CD8-positive, alpha-beta T cell (primary cell): ENCODE measurements at places on chromosomes 13 and 19. TPM values are rescaled to one million over a fixed set of nuclear protein-coding genes. Genes with fewer than 3 reads are reported as not detected.

DNA sequence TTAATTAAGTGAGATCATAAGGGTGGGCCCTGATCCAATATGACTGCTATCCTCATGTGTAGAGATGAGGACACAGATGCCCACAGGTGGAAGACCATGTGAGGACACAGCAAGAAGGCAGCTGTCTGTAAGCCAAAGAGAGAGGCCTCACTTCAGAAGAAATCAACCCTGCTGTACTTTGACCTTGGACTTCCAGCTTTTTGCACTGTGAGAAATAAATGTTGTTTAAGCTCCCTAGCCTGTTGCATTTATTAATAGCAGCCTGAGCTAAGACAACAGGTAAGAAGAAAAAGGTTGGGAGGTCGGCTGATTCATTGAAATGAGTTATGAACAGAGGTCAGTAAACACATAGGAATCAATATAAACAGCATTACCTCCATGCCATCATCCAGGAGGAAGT, 14.8 kb downstream of the PARP4 start:
- DNase-seq = no peak

DNA sequence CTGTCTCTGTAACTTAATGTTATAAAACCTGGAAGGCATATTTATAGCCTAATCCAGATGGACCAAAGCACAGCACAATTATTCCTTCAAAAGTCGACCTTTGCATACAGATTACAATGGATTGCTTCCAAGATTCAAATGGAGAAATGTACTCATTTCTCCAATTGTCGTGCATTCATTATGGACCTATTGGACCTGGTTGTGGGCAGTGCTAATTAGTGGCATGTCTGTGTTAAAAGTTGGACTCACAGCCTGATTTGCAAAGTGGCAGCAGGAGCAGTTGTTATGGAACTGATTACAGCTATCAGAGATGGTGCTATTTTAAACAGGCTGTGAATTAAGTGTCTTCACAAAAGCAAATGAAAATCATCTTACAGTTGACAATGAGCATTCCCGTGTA, 1529.3 kb upstream of the SLC10A2 start:
- DNase-seq = no peak

DNA sequence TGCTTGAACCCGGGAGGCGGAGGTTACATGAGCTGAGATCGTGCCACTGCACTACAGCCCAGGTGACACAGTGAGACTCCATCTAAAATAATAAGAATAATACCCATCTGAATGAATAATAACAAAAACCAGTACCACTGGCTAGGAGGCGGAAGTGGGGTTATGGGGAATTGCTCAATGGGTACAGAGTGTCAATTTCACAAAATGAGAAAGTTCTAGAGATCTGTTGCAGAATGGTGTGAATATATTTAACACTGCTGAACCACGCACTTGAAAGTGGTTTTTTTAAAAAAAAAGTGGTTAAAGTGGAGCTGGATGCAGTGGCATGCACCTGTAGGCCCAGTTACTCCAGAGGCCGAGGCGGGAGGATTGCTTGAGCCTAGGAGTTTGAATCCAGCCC, 18.5 kb downstream of the KLF2 start:
- no peak for DNase-seq

DNA sequence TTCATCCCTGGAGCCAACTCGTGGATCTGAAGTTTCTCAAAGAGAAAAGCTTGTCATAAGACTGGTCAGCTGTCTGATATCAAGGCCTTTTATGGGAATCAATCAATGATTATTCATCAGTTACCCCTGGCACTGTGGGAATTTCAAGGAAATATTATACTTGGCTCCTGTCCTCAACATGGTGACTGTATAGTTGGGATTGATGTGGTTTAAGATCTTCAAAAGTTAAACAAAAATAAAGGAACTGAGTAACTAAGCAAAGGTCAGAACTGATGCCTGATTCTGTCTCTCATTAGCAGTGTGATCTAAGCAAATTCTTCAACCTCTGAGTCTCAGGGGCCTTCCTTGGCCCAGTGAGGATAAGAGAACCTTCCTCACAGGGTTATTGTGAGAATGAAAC, 22.2 kb upstream of the SERPINE3 start:
- DNase-seq = no peak

GRCh38 chr13:34462843-34463242, 479.2 kb upstream of the NBEA start:
- DNase-seq = no peak

DNA sequence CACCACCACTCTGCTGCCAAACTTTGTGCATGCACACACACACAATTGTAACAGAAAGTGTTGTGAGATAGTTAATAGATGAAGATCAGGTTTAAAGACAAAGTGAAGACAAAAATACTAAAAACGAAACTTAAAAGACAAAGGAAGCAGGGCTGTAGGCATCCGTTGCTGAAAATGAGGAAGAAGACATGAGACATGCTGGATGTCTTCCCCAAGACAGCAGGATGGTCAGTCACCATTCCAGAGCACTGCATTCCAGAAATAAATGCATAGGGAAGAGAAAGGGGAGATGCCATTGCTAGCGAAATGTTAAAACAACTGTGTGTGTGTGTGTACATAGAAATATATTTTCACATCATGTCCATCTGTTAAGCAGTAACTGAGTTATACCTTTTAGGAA, 520.1 kb downstream of the SUCLA2 start:
- DNase-seq = no peak

DNA sequence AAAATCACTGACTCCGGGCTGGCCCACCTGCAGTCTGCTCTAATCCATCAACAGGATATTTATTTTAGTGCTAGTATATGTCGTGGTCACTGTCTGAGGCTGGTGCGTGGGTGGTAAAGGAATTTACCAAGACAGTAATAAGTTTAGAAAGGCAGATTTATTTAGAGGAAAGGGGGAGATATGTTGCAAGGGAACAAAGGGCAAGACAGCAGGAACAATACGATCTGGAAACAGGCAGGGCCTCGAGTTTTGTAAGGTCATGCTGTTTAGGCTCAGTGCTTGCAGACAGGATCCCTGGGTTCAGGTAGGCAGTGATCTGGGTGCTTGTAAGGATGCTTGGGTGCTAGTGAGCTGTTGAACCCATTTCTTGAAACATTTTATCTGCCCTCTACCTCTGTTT, 748.2 kb upstream of the SLITRK5 start:
- no peak for DNase-seq

DNA sequence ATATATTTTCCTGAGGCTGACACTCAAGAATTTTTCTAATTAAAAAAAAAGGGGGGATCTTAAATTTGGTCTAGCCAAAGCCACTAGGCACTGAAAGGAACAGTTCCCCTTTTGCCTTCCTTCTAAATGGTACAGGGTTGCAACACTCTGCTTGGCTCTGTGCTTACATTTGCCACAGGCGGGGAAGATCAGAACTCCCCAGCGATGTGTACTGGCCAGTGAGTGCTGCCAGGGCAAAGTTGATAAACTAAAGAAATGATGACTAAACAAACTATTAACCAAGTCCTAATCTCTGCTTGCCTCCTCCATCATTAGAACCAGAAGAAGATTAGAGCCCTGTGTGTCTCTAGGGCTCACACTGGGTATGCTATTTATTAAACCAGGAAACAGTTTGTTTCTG, 75.3 kb upstream of the SCEL start:
- peak; percentile 14 for DNase-seq

- no peak for DNase-seq
Observed at GRCh38 chr13:95800436-95800835, 123.5 kb downstream of the DNAJC3 start.

DNA sequence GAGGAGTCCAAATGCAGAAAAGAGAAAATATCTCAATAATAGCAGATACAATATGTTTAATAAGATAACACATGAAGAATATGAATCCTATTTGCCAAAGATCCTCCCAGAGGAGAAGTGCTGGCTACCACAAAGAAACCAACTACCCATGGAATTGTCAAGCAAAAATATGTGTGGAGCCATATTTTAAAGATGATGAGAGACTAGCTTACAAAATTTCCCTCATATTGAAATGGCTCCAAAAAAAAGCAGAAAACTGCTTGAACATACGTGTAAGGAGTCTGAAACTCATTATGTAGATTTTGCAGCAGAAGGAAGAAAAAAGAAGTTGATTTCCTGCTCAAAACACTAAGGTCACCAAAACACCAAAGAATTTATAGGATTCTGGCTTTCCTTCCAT, 94.2 kb downstream of the USP12 start:
- DNase-seq = no peak

- DNase-seq = peak; percentile 61
Observed at GRCh38 chr19:49475191-49475917, 1.3 kb downstream of the FLT3LG start.

GRCh38 chr13:44778761-44779484, 202.8 kb upstream of the TSC22D1 start:
- no peak for DNase-seq

DNA sequence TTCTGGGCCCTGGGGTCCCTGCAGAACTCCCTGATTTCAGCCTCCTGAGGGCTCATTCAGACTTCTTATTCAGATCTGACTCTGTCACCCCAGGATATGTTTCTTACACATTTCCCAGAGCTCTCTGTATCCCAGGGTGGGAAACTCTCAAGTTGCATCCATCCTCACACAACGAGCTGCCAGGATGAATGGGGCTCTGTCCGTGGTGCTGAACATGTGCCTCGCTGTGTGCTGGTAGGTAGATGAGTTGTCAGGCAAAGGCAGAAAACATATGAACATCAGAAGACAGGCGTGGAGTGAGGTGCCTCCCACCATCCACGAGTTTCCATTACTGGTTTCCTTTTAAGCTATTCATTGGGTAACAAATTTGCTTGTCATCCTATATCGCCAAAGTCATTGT, 11.4 kb upstream of the IGFL1 start:
- DNase-seq = no peak

- no peak for DNase-seq
Observed at GRCh38 chr19:41990028-41990427, 4.0 kb downstream of the ATP1A3 start.

DNA sequence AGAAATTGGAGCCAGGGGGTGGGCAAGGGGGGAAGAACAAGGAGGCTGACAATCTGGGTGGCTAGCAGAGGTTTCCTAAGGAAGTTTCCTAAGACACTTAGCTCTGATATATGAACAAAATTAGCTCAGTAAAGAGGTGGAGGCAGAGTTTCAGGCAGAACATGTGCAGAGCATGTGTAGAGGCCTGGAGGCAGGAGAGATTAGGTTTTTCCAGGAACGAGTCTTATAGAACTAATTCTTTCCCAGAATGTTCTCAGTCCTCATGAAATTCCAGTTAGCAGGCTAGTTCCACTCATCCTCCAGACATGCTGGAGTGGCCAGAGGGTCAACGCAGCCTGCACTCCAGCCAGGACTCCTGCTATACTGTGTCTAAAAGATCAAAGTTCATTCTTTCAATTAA, 184.7 kb downstream of the LACC1 start:
- no peak for DNase-seq

DNA sequence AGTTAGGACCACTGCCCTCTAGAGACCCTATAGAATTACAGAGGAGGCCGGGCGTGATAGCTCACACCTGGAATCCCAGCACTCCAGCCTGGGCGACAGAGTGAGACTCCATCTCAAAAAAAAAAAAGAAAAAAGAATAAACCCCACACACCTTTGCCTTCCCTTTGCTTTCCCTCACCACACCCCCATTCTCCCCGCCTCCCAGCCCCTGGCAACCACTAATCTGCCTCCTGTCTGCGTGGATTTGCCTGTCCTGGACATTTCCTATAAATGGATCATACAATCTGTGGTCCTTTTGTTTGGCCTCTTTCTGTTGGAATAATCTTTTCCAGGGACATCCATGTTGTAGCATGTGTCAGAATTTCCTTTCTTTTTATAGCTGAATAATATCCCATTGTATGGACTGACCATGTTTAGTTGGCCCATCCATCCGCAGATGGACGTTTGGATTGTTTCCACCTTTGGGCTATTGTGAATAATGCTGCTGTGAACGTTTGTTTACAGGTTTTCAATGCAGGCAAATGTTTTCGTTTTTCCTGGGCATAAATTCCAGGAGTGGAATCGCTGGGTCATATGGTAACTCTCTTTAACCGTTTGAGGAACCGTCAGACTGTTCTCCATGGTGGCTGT, 15.3 kb downstream of the NACC1 start:
- DNase-seq = no peak

GRCh38 chr19:16075430-16076153, 703 bp upstream of the TPM4 start:
- DNase-seq = no peak

DNA sequence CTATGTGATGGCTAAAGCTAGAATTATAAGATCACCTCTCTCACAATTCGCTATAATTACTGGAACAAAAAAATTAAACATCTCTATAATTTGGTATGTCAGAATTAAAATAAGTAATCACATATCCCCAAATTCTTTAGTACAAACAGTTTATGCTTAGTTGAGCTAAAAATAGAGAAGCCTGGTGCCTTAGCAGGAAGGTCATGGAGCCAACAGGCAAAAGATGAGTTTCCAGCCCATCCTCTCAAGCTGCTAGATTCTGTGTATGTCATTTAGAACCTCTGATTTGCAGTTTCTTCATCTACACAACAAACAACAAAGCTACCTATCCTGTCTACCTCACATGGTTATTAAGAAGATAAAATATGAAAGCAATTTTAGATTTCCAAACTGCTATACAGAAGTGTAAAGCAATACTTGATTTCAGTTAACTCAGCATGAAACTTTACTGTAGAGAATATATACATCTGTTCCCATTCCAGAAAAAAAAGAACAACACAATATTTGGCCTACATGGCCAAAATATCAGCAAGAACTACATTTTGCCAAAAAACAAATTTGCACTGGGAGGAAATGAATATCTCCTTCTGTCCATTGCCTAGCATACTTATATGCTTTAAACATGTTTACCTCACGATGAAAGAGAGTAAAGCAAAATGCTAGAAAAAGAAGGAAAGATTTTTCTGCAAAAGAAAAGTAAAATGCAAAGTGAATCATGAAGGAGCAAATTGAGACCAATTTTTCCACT, 294.0 kb upstream of the MIR17HG start:
- DNase-seq = no peak

DNA sequence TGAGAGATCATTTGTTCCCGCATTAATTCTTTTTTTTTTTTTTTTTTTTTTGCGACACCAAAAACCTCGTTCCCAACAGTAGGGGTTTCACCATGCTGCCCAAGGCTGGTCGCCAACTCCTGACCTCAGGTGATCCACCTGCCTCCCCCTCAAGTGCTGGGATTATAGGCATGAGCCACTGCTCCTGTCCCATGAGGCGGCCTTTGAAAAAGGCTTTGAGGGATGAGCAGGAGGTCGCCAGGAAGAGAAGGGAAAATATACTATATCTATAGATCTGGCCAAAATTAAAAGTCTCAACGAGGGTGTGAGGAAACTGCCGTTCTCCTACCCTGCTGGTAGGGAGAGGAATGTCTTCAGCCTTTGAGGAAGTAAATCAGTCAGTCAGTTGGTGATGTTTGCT, 26.2 kb downstream of the ZNF473 start:
- DNase-seq = no peak

GRCh38 chr13:73162912-73163911, 104.4 kb downstream of the KLF5 start:
- DNase-seq = no peak

The GRIN2D gene
- not detected for total RNA-seq

The ASF1B gene
- total RNA-seq = 0.60 TPM

The DKKL1 gene
- total RNA-seq = not detected

The ERFL gene
- 5.4 TPM for total RNA-seq

The PRODH2 gene
- total RNA-seq = not detected

The NKPD1 gene
- 0.87 TPM for total RNA-seq

The NCR1 gene
- total RNA-seq = 1.7 TPM

The RNF225 gene
- 0.76 TPM for total RNA-seq

The CRB3 gene
- 7.8 TPM for total RNA-seq

The LILRA5 gene
- total RNA-seq = not detected

The BRSK1 gene
- total RNA-seq = 5.2 TPM

The SIGLEC5 gene
- total RNA-seq = not detected

The ZNF470 gene
- 0.33 TPM for total RNA-seq

The HPN gene
- total RNA-seq = not detected
